ENCODE measurements at places on chromosomes 6 and 20.
A peak's percentile ranks its signal among the peaks of the same experiment; 100 is the strongest.

GRCh38 chr6:137519629-137520176 is 25.5 kb upstream of the OLIG3 start:
- no peaks in the 10 kb centered on the region for H3K36me3 ChIP-seq
- H3K27me3 ChIP-seq: peaks cover 22% of the 10 kb centered on the region
- H3K4me3 ChIP-seq: no peak overlapping the region
- DNase-seq: no peak
- H3K27ac ChIP-seq: no peak overlapping the region

DNA sequence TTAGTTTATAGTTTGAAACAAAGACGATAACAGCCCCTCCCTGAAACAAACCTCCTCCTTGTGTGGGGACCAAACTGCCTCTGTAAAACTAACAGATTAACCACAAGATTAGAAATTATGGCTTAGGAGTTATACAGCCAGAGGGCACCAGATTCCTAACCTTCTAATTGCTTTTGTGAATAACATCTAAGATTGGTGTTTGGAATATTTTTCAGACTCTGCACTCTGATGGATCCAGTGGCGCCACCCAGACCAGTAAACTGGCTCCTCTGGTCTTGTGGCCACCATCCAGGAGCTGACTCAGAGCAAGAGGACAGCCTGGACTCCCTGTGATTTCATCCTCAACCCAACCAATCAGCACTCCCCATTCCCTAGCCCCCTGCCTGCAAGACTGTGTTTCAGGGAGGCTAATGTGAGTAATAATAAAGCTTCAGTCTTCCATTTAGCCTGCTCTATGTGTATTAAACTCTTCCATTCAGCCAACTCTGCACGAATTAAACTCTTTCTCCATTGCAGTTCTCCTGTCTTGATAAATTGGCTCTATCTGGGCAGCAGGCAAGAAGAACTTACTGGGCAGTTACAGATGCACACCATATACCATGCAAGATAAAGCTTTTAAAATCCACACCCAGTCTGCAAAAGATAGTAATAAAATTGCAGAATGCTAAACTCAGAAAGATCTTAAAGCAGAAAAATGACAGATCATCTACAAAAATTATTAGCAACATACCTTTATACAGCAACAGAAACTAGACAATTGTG is 58.5 kb upstream of the SLC22A16 start:
- H3K4me3 ChIP-seq: no peak overlapping the region
- peaks cover 79% of the 10 kb centered on the region for H3K27me3 ChIP-seq
- H3K4me1 ChIP-seq: peaks cover 12% of the 10 kb centered on the region
- H3K27ac ChIP-seq: no peak overlapping the region

- no peak for DNase-seq
- no peaks in the 10 kb centered on the region for H3K36me3 ChIP-seq
- H3K4me1 ChIP-seq: no peaks in the 10 kb centered on the region
Observed at GRCh38 chr6:32558426-32559057, 28.5 kb upstream of the HLA-DRB5 start.

DNA sequence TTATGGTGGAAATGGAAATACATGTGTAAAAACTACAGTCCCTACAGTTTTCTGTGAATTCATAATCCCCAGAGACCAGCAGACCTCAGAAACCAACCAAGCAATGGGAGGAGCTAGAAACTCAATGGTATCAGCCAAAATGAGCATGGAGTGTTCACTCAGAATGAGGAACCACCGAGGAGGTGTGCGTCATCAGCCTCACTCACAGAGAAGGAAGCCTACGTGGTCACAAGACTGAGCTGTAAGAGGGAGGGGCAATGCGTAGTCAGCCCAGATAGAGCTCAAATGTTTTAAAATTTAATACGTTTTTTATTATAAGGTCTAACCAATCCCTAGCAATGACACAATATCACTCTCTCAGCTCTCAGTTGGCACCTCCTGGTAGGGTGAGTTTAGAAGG is 17.4 kb downstream of the MYLK4 start:
- H3K27me3 ChIP-seq: no peaks in the 10 kb centered on the region
- no peak overlapping the region for H3K4me3 ChIP-seq
- no peaks in the 10 kb centered on the region for H3K36me3 ChIP-seq
- no peak for DNase-seq

DNA sequence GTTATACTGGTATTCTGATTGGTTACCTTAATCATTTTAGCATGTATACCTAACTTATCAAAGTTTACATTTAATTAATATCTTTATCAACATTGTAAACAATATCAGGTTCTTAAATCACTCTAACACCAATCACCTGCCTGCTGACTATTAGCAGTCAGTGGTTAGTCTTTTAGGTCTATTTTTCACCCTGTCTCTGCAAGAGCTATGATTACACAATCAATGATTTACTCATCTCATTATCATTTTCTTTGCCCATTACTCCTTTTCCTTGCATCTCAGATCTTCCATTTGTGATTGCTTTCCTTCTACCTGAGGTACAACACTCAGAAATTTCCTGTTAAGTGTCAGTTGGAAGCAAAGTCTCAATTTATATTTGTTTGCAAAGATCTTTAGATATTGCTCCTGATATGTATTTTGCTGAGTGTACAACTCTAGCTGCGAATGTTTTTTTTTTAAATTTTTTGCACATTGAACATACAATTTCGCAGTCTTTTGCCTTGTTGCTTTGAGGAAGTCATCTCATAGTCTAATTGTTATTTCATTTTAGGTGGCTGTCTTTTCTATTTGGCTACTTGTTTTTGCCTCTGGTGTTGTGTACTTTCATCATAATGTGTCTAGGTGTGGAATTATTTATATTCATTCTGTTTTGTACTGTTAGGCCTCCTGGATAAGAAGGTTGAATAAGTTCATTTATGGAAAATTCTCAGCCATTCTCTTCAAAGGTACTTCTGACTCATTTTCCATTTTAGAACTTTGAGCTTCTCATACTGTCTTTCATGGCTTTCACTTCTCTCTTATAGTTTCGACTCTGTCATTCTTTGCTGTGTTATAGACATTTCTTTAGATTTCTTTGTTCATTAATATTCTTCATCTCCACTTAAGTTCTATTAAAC is 104.9 kb upstream of the CEP162 start:
- no peaks in the 10 kb centered on the region for H3K36me3 ChIP-seq
- DNase-seq: no peak
- no peaks in the 10 kb centered on the region for H3K4me1 ChIP-seq
- H3K27me3 ChIP-seq: no peaks in the 10 kb centered on the region
- no peak overlapping the region for H3K4me3 ChIP-seq
- no peak overlapping the region for H3K27ac ChIP-seq

- no peak overlapping the region for H3K4me3 ChIP-seq
- H3K27ac ChIP-seq: no peak overlapping the region
- H3K36me3 ChIP-seq: no peaks in the 10 kb centered on the region
Observed at GRCh38 chr6:143531720-143532499, 20.4 kb upstream of the FUCA2 start.

- H3K36me3 ChIP-seq: no peaks in the 10 kb centered on the region
- no peaks in the 10 kb centered on the region for H3K4me1 ChIP-seq
- H3K4me3 ChIP-seq: no peak overlapping the region
- H3K27ac ChIP-seq: no peak overlapping the region
- no peaks in the 10 kb centered on the region for H3K27me3 ChIP-seq
Observed at GRCh38 chr20:48057739-48058138, 272.5 kb upstream of the SULF2 start.

GRCh38 chr20:56461576-56461975 is 6.9 kb upstream of the RTF2 start:
- H3K27ac ChIP-seq: no peak overlapping the region
- H3K4me1 ChIP-seq: no peaks in the 10 kb centered on the region
- no peaks in the 10 kb centered on the region for H3K36me3 ChIP-seq

- no peaks in the 10 kb centered on the region for H3K27me3 ChIP-seq
- no peak overlapping the region for H3K27ac ChIP-seq
- H3K4me1 ChIP-seq: no peaks in the 10 kb centered on the region
- DNase-seq: no peak
- H3K4me3 ChIP-seq: no peak overlapping the region
Observed at GRCh38 chr20:47448429-47448828, 53.3 kb upstream of the NCOA3 start.

- H3K27ac ChIP-seq: no peak overlapping the region
- DNase-seq: no peak
- no peaks in the 10 kb centered on the region for H3K4me1 ChIP-seq
- H3K4me3 ChIP-seq: no peak overlapping the region
Observed at GRCh38 chr6:36312854-36313648, 23.6 kb downstream of the BNIP5 start.

- peak overlapping the region; percentile 92 for H3K27ac ChIP-seq
- peaks cover 27% of the 10 kb centered on the region for H3K4me1 ChIP-seq
- H3K36me3 ChIP-seq: no peaks in the 10 kb centered on the region
- H3K4me3 ChIP-seq: peak overlapping the region; percentile 100
Observed at GRCh38 chr6:109093732-109094415, 772 bp downstream of the SESN1 start.

DNA sequence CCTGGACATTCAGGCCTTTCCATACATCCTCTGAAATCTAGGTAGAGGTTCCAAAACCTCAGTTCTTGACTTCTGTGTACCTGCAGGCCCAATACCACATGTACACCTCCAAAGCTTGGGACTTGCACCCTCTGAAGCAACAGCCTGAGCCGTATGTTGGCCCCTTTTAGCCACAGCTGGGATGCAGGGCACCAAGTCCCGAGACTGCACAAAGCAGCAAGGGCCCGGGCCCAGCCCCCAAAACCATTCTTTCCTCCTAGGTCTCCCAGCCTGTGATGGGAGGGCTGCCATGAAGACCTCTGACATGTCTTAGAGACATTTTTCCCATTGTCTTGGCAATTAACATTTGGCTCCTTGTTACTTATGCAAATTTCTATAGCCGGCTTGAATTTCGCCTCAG is 107.4 kb upstream of the FRMD1 start:
- H3K36me3 ChIP-seq: no peaks in the 10 kb centered on the region
- H3K27me3 ChIP-seq: no peaks in the 10 kb centered on the region
- no peak overlapping the region for H3K4me3 ChIP-seq
- no peak overlapping the region for H3K27ac ChIP-seq

DNA sequence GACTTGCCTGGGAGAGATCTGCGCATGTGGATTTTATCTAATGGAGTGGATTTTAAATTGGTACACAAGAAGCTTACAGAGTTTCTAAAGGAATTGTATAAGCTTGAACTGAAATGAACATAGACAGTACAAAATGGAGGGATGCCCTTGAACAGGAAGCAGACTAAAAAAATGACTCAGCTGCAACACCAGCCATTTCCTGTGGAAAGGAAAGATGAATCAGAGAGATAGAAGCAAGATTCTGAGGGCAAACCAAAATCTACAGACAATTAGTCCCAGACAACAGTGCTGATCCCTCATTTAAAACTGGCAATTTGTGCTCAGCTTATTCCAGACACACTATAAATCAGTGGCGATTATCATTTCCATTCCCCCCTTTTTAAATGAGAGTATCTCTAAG is 114.6 kb upstream of the TCF21 start:
- H3K27me3 ChIP-seq: no peaks in the 10 kb centered on the region
- peak; percentile 44 for DNase-seq
- H3K4me1 ChIP-seq: peaks cover 12% of the 10 kb centered on the region
- no peak overlapping the region for H3K4me3 ChIP-seq

DNA sequence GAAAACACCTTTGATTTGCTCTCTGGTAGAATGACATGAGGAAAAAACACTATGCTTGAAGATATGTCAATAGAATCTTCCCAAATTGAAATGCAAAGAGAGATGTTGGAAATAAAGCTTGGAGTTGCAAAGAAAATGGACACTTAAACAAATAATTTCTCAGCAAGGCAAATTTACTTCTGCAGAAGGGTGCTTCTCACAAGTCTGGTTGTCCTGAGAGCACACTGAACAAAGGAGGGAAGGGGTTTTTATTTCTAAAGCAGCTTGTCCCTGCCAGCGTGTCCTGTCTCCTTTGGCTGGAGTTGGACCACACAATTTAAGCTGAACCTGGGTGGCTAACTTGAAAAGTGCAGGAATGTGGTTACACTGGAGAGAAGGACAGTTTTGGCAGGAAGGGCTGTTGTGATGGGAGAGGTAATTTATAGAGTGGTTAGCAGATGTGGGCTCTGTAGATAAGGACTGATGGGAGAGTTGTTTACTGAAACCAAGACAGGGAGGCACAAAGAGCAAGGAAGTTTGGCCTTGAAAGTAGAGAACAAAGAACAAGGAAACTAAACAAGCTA is 454.6 kb upstream of the EYS start:
- no peaks in the 10 kb centered on the region for H3K27me3 ChIP-seq
- no peak overlapping the region for H3K27ac ChIP-seq
- no peak for DNase-seq
- H3K36me3 ChIP-seq: no peaks in the 10 kb centered on the region

- no peaks in the 10 kb centered on the region for H3K36me3 ChIP-seq
- no peak overlapping the region for H3K4me3 ChIP-seq
- no peak overlapping the region for H3K27ac ChIP-seq
Observed at GRCh38 chr20:10217721-10218410, 764 bp upstream of the SNAP25 start.

GRCh38 chr6:113558431-113558830 is 298.7 kb upstream of the MARCKS start:
- no peak for DNase-seq
- H3K27ac ChIP-seq: peak overlapping the region; percentile 78
- no peak overlapping the region for H3K4me3 ChIP-seq

GRCh38 chr6:123764722-123765121 is 38.9 kb upstream of the NKAIN2 start:
- no peaks in the 10 kb centered on the region for H3K36me3 ChIP-seq
- no peak overlapping the region for H3K4me3 ChIP-seq
- no peaks in the 10 kb centered on the region for H3K27me3 ChIP-seq

GRCh38 chr20:22795433-22795832 is 211.1 kb upstream of the FOXA2 start:
- H3K4me1 ChIP-seq: peaks cover 43% of the 10 kb centered on the region
- peak overlapping the region; percentile 100 for H3K27ac ChIP-seq
- no peaks in the 10 kb centered on the region for H3K27me3 ChIP-seq
- H3K4me3 ChIP-seq: no peak overlapping the region
- no peaks in the 10 kb centered on the region for H3K36me3 ChIP-seq

DNA sequence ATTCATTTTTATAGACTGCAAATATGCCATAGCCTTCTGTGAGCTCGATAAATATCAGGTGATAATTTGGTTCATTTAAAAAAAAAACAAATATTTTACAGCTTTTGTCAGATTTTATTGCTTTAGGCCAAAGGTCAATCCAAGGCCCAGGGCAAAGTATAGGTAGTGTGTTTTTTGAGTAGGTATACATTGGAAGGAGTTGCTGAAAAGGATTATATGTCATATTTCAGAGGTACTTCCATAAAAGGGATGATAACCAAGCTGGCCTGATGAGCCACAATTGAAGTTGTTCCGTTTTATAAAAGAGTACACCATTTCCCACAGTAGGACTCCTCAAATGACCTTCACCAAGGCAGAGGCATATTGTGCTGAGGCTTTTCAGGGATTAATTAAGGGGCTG is 452.8 kb upstream of the FLRT3 start:
- H3K27ac ChIP-seq: no peak overlapping the region
- H3K36me3 ChIP-seq: no peaks in the 10 kb centered on the region
- H3K4me1 ChIP-seq: no peaks in the 10 kb centered on the region
- H3K27me3 ChIP-seq: peaks cover 2% of the 10 kb centered on the region
- DNase-seq: no peak
- no peak overlapping the region for H3K4me3 ChIP-seq
